Activated CD8-positive, alpha-beta memory T cell treated with anti-CD3 and anti-CD28 coated beads for 1 hour (primary cell): ENCODE measurements at places on chromosomes 1 and 21.
A peak's percentile ranks its signal among the peaks of the same experiment; 100 is the strongest.

DNA sequence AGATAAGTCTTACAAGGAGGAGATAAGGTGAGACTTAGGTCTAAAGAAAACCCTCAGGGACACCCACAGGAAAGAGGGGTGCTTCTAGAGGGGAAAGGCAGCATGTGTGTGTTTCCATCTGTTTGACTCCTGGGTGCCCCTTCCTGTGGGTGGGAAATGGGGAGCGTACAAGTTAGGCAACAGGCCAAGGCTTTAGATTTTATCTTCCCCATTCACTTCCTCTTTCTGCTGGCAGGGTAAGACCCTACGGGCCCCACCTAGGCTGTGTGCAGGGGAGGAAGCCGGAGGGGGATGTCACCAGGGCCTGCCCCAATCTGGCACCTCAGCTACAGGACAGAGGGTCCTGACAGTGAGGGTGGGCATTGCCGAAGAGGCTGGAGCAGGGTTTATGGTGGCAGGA is 2.5 kb upstream of the OLIG1 start:
- DNase-seq = no peak

DNA sequence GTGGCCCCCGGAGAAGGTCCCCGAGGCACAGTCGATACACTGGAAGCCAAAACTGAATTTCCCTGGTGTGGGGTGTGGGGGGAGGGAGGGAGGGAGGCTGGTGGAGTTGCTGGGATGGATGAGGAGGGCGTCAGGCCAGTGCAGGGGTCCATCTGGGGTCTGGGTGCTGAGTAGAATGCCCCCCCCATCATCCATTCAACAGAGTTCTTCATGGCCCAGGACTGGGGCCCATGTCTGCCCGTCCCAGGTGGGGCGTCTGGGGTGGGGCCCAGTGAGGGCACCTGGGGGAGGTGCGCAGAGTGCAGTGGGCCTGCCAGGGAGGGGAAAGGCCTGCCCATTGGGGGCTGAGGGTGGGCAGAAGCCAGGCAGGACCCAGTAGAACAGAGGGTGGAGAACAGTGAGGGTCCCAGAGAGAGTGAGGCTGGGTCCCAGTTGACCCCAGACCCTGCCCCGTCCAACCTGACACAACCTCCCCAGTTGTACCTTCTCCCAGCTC is 1.9 kb downstream of the TNFRSF18 start:
- no peak for DNase-seq

- no peak for DNase-seq
These were observed 104.2 kb upstream of the GADD45A start for GRCh38 chr1:67580691-67581403.

DNA sequence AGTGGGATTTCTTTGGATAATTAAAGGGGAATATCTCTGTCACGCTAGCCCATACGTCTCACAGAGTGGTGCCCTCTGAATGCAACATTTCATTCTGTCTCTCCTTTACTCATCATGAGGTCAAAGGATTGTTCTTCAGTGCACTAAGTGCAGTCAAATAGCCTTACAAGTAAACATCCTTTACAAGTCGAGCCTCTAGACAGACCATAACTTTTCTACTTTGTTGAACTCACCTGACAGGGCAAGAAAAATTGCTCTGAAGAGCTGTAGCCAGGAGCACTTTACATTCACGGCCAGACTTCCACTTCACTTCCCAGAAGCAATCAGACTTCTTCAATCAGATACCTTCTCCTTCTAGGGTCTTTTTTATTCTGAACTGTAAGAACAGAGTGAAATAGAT is 768.0 kb upstream of the TMPRSS15 start:
- no peak for DNase-seq

GRCh38 chr1:168079761-168080160 is 57.0 kb downstream of the GPR161 start:
- no peak for DNase-seq

- no peak for DNase-seq
These were observed 4.4 kb upstream of the ADAMTS1 start for GRCh38 chr21:26849428-26850115.

DNA sequence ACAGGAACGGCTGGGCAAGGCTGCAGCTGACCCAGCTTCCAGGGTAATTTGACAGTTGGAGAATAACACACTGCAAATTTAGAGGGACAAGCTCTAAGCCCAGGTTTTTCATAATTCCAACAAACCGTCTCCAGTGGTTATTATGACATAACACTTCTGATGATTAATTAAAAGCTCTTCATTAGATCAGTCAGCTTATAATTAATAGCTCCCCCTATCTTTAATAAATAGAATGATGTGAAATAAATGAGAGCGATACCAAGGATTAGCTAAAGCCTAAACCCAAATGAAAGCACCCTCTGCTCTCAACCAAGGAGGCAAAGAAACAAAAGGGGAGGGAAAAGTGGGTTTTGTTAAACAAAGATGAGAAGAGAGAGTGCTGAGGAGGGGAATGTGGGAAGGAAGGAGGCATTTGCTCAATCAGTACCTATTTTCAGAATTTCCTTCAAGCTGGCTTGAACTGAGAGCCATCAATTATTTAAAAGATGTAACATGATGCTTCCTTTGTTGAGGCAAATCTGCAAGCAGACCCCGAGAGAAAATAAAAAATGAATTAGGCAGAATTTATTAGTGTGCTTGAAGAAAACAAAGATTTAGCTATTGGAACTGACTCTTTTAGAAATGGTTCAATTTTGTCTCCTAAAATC is 221.8 kb upstream of the ESRRG start:
- no peak for DNase-seq

- no peak for DNase-seq
These were observed 79.7 kb downstream of the PBX1 start for GRCh38 chr1:164638492-164639202.

DNA sequence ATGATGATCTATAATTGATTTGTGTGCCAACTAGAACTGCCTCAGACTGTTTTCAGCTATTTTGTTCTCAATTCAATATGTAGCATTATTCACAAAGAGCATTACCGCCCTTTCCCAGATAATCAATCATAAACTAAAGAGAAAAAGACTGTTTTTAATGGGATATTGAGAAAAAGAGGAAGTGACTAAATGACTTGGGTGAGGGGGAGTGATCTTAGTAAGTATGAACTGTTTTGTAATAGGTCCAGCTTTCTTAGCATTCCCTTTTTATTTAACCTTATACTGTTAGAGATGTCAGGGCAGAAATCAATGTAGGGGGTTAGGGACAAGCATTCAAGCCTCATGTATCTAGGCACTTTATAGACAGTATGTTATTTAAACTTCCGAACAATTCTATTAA is 157.8 kb upstream of the DPYD start:
- no peak for DNase-seq

- DNase-seq = no peak
These were observed 145.4 kb downstream of the PLXNA2 start for GRCh38 chr1:208098773-208099172.

DNA sequence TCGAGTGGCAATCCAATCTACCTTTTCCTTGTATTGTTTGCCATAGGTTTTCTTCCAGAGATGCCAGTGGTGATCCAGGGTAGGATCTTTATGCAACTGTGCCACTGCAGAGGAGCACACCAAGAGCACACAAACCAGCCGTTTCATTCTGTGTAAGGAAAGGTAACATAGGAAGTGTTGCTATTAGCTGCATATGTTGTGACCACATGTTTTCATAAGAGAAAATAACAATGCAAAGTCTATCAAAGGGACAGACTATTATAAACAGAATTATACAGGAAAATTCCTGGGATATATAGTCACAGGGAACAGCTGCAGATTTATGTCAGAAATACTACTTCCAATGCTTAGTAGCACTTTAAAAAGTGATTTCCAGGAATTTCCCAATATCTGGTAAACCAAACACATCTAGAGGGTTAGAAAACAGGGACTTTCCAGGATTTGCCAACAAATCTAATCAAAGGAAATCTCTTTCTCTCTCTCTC is 919 bp downstream of the CTSS start:
- no peak for DNase-seq

GRCh38 chr1:8586438-8586837 is 231.0 kb downstream of the RERE start:
- DNase-seq = no peak

DNA sequence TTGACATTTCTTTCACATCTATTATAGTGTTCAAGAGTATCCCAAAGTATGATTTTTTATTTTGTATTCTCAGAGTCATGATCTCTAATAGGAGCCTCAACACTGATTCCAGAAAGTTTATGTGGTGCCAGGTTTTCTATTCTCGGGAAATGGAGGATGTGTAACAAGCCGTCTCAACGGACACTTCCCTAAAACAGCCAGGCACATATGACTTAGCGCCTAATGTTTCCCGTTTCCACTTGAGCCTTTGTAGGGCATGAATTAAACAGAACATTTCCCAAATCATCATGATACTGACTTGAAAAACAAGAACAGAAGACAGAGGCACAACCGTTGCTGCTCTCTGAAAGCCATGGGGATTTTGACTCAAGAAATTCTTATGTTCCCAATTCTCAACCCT is 8.0 kb downstream of the CYYR1 start:
- DNase-seq = no peak

DNA sequence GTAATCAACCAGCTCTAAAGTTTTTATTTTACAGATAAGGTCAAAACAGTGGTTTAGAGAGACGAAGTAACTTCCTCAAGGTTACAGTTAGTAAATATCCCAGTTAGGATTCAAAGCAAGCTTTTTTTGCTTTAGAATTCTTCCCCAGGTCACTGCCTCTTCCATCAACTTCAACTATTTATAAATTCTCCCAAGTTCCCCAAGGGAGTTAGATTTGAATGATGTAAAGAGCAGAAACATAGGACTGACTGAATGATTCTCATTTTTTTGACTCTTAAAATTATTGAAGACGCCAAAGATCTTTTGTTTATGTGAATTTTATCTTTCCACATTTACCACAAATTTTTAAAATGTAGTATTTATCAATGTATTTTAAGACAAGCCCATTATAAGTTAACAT is 4.1 kb downstream of the POGZ start:
- no peak for DNase-seq

GRCh38 chr21:31912501-31912900 is 39.7 kb downstream of the HUNK start:
- no peak for DNase-seq

DNA sequence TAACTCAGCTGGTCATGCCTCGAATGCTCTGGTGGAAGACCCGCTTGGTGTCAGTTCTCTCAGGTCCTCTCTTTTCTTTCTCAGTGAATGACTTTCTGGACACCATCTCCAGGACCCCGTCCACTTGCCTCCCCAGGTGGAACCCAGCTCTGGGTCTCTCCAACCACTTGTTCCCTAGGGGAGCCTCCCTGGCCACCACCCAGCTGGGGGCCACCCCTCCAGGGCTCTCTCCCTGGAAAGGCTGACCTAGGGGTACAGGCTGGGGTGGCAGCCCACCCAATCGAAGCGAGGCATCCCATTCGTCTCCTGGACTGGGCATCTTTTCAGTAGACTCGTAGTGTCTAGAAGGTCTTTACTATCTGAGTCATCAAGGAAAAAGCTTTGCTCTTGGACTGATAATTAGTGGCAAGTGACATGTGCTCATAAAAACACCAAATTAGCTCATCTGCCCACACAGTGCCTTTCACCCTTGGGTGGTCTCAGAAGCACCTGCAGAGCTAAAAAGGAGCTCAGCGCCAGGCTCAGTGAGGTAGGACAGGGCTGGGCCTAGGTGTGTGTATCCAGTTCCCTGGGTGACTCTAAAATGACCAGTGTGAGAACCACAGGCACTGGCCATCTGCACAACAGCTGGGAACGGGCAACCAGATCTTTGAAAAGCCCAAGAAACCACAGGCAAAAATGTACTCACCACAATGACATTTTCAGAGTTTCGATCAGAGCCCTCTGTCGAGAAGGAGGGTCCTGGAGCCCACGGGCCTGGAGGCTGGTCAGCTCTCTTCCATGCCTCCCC is 2.4 kb upstream of the PDXK start:
- no peak for DNase-seq

DNA sequence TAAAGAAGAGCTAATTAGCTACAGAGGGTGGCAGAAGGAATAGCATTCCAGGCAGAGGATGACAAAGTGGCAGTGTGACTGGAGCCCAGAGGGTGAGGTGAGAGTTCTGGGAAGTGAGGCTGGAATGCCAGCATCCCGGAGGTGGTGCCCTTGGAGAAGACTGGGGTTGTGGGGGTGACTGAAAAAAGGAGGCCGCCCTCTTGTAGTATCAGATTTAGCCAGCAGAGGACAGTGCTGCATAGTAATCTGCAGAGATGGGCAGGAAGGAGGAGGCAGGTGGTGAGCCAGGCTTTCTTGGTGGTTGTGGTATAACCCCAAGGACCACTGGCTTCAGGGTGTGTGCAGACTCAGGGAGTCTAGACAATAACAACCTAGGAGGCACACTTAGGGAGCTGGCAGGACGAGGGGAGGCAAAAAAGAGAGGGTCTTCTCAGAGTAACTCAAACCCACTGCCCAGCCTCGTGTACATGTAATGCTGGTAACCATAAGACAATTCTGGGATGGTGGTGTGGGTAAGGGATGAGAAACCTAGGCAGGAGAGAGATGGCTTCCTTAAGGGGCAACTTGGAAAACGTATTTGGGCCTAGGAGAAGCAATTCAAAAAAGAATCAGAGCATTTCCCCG is 30.5 kb downstream of the MROH7 start:
- DNase-seq = peak; percentile 34

- no peak for DNase-seq
These were observed 76.0 kb downstream of the GPR88 start for GRCh38 chr1:100613817-100614559.
